ENCODE measurements at places on chromosomes 7 and 10.

- no peak for DNase-seq
These were observed 86.4 kb upstream of the SAMD8 start for GRCh38 chr10:75024971-75025523.

GRCh38 chr7:159068488-159068811 lies 76.2 kb downstream of the VIPR2 start:
- no peak for DNase-seq

DNA sequence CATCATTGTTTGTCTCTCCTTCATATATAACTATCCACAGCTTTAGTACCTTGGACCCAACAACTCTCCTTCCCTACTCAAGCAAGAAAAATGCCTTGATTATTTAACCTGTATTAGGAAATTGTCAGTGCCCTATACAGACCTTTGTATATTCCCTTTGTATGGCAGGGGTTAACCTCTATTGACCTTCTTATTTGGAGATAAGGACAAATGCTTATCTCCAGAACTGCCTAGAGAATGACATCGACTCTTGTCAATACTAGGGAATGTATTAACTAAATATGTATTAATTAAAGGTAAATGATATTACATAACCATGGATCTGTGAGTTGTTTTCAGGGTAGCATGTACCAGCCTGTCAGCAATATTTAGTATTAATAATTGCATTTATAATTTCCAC lies 10.4 kb upstream of the AKR1D1 start:
- no peak for DNase-seq

GRCh38 chr7:65390588-65390987 lies 16.9 kb downstream of the ZNF92 start:
- no peak for DNase-seq

Data from CD8-positive, alpha-beta T cell (primary cell).